ENCODE measurements at places on chromosomes 7 and 10.

DNA sequence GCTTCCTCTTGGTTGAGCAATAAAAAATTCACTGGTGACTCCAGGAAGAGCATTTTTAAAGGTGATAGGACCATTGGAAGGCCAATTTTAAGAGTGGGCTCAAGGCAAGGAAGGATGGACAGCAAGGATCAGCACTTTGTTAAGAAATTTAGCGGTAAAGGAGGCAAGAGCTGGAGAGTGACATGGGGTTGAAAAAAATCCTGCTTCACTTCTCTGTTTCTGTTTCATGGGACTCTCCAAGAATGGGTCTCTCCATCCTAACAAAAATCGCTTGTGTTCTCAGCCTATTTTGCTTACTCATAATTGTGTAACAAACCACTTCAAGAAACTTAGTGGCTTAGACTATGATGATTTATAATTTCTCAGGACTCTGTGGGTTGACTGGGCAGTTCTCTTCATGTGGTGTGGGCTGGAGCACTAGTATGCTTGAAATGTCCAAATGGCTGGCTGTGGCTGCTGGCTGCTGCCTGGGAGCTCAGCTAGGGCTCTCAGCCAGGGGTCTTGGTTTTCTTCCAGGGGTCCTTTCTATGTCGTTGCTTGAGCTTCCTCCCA is 59.8 kb upstream of the ZNRF2 start:
- DNase-seq: no peak

- DNase-seq: no peak
Measured at GRCh38 chr10:17394854-17395253, 59.5 kb downstream of the ST8SIA6 start.

DNA sequence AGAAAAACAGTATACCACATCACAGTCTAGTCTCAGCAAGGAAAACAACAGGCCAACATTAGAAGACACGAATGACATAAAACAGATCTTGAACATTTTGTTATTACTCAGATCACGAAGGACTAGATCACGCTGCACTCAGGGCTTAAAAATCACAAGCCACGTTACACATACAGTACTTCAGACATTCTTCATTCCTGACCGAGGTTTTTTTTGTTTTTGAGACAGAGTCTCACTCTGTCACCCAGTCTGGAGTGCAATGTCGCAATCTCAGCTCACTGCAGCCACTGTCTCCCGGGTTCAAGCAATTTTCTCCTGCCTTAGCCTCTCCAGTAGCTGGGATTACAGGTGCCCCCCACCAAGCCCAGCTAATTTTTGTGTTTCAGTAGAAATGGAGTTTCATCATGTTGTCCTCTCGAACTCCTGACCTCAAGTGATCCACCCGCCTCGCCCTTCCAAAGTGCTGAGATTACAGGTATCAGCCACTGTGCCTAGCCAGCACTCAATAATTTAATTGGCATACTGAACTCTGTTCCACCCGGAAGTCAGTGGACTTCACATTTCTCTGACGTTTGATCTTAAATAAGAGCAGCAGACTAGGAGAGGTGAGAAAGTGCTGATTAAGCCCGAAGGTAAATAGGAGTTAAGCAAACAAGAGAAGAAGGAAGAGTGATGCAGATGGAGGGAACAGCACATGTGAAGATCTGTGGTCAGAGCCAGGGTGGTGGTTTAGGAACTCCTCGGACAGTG is 3.5 kb downstream of the AIMP2 start:
- no peak for DNase-seq

- DNase-seq: no peak
Measured at GRCh38 chr10:125147971-125148439, 12.4 kb downstream of the CTBP2 start.

DNA sequence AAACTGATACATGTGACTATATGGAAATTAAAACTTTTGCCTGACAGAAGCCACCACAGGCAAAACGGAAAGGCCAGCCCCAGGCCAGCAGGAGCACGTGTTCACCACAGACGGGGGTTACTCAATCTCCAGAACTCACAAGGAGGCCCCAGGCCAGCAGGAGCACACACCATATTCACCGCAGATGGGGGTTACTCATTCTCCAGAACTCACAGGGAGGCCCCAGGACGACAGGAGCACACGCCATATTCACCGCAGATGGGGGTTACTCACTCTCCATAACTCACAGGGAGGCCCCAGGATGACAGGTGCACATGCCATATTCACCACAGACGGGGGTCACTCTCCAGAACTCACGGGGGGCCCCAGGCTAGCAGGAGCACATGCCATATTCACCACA is 61.5 kb downstream of the NKX6-2 start:
- no peak for DNase-seq

- no peak for DNase-seq
Measured at GRCh38 chr7:100122067-100122466, 2.6 kb downstream of the CNPY4 start.

DNA sequence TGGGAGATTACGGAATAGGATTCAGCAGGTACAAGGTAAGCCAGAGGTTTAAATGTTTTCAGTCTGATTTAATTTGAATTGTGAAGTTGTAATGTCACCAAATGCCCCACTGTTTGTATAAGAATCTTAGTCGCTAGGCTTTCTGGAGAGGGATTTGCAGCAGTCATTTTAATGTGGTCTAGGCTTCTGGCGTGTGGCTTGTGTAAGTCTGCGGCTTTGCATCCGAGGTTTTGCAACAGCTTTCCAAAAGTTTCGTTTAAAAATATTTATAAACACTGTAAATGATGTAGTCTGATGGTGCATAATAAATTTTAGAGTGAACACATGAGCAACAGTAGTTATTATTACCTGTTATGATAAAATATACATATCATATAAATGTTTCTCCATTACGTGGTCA is 26.1 kb upstream of the BHLHA15 start:
- DNase-seq: no peak

DNA sequence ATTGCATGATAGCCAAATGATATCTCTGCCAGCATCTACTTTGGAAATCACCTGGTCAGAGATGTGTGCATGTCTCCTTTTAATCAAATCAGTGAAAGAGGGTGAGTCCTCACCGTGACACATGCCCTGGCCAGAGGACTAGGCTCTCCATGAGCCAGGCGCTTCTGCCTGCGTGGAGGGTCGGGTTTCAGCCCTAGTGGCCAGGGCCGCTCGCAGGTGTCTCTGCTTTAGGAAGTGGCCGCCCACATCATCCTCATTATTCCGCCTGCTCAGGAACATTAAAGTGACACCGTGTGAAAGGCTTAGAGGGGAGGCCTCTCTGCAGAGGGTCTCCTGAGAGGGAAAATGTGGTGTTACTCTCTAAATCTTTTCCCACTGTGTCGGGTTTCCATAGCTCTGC is 173.6 kb upstream of the PRKCQ start:
- peak; percentile 30 for DNase-seq

GRCh38 chr7:117784315-117784714 is 88.9 kb downstream of the CTTNBP2 start:
- DNase-seq: no peak

GRCh38 chr10:29681676-29682448 is 47.1 kb upstream of the SVIL start:
- DNase-seq: peak; percentile 89

- DNase-seq: no peak
Measured at GRCh38 chr7:30700941-30701340, 18.7 kb upstream of the CRHR2 start.

DNA sequence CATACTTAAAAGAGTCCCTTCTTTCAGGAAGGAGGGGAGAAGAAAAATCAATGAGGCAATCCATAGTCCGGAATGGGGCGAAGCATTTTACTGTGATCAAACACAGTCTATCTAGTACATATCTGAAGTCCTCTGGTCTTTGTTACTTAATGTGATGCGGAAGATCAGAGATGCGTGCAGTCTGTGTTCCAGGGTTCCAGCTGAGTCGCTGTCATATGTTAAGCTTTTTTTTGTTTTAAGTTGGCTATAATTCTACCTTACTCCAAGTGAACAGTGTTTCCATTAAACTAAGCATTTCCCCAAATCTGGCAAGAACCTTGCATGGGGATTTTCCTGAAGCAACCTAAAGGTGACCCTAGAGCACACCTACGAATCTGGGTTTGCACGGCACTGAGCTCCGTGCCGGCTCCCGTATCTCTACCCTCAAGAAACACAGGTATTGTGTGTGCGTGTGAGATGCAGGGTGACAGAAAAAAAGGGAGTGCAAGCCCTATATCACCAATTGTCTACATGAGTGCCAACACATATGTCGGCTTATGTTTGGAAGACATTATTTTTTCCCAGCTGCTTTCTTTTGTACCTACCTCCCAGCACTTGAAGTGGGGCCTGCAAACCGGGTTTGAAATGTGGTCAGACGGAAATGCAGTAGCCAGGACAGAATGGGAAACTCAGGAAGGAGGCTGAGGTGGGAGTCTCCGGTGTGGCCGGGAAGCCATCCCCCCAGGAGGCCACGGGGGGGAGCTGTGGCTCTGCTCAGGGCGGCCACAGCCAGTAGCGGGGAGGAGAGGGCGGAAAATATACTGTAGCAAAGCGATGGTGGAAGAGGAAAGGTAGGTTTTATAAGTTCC is 435.8 kb upstream of the MGMT start:
- DNase-seq: peak; percentile 56

- DNase-seq: no peak
Measured at GRCh38 chr10:49356944-49357343, 38.9 kb downstream of the DRGX start.

Measured in stimulated activated naive CD4-positive, alpha-beta T cell (primary cell).